CD4-positive, alpha-beta T cell treated with Interleukin-6 for 4 hours (primary cell): ENCODE measurements at places on chromosomes 1 and 21.

DNA sequence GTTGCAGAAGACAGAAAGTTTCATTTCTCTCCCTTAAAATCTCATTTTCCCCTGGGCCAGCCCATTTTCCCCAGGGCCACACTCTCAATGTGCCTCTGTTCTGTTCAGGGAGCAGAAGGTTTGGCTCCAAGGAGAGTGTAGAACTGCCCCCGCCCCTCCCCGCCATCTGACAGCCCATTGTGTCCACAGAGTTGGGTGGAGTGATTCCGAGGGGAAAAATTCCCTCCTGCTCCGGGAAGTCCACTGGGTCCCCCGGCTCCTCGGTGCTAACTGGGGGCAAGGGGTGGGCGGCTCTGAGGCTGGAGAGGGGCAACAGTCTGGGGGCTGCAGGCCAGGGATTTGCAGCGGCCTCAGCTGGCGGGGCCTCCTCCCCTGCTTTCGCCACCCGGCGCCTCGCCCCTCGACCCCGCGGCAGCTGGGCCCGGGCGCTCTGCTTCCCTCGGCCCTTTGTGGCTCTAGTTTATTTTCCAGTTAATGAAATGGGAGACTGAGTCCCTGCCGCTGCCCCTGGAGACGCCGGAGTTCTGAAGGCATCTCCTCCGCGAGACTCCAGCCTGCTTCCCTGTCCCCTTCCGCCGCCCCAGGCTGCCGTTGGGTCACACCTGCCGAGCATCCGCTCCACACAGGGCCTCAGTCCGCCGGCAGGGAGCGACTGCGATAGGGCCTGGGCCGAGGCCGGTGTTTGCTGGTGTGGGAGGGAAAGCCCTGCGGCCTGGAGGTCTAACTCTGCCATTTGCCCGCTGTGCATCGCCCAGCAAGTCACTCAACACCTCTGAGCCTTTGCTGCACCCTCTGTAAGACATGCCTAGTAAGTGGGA is 14.7 kb upstream of the KIRREL1 start:
- DNase-seq: no peak

DNA sequence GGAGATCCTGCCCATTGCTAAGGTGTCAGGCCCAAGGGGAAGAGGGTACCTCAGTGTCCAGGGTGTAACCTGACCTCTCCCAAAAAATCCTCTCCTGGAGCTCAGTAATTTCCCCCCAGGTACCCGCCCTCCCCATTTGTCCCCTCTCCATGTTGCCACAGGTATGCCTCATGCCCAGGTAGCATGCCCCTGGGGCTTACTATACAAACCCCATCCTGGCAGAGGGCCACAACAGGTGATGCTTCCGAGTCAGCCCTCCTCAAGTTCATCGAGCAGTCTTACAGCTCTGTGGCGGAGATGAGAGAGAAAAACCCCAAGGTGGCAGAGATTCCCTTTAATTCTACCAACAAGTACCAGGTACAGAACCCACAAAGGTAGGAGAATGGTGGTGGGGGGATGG is 15.7 kb downstream of the ATP1A4 start:
- no peak for DNase-seq

GRCh38 chr21:15009837-15010363 is 54.9 kb downstream of the NRIP1 start:
- no peak for DNase-seq

DNA sequence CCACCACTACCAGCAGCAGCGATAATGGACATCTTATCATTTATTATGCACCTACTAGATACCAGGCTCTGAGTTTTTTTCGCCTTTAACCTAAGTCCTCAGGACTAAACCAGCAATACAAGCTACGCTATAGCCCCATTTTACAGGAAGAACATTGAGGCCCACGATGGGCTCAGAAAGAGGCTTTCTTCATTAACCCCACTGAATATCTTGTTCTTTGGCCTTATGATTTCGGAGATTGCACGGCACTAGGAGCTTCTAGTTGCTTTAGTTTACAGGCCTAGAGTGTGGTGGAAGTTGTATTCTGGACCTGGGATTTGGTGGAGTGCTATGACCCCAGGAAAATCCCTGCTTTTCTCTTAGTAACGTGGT is 1.5 kb downstream of the SESN2 start:
- DNase-seq: no peak

DNA sequence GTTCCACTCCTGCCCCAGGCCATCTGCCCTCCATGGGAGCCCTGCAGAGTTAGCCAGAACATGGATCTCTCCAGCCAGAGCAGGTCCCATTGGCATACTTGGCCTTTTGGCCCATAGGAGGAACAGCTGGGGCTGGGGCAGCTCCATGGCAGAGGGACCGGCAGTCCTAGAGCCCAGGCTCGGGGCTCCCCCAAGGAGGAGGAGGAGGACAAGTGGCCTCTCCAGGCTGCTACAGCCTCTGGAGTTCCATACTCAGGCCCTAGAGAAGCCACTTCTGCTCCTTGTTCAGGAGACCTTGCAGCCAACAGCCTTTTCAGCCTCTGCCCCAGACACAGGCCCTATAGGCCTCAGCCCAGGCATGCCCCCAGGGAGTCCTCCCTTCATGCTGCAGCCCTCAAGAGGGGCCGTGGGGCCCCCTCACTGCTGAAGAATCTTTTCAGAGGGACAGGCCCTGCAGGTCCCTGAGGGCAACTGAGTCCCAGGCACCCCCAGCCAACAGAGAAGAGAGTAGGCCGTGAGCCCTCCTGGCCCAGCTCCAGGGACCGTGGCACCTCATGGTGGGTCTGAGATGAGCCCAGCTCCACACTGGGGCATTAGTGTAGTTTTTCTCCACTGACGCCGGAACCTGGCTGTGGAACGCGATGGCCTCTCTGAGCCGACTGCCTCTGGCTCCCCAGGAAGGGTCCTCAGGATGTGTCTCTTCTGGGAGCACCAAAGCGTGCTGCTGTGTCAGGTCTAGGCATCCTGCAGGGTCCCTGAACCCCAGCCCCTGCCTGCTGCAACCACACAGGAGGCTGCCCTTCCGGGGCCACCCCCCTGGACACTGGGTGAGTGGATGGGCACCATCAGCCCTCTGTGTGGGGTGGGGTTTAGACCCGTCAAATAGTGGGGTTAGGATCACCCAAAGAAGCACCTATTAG is 297.6 kb upstream of the VAMP3 start:
- DNase-seq: no peak

DNA sequence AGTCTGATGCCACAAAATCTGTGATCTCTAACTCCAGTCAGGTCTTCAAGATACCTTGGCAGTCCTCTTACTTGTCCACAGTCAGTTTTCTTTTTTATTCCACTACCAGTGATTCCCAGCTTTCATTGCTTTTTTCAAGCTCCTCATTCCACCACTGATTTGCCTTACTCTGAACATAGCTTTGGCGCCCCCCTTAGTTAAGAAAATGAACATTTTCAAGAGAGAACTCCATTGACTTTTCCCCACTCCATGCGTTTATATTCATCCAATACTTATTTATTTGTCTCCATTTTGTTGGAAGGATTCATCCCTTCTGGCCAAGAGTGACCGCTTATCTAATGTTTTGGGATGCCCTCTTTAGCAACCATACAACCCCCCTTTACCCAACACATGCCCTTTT is 33.9 kb upstream of the IPO9 start:
- no peak for DNase-seq

GRCh38 chr1:229640455-229640854 is 14.4 kb downstream of the URB2 start:
- no peak for DNase-seq

DNA sequence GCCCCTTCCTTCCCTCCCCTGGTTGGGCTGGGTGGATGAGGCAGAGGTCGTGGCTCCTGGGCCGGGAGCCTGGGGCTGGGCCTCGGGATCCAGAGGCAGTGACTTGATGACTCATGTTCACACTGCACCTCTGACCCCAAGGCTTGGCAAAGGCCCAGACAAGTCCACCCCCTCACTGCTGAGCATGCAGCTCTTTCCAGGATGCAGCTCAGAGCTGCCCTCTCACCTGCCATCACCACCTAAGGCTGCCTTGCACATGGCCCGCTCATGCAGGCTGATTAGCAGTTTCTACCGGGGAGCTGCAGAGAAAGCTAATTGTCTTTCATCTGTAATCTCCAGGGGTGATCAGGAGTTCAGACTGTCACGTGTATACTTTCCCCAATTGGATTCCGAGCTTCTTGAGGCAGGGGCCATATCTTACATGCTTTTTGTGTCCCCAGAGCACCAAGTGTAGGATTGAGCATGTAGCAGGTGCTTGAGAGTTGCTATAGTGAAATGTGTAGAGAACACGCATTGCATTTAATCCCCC is 62.1 kb downstream of the LRRN2 start:
- DNase-seq: no peak

DNA sequence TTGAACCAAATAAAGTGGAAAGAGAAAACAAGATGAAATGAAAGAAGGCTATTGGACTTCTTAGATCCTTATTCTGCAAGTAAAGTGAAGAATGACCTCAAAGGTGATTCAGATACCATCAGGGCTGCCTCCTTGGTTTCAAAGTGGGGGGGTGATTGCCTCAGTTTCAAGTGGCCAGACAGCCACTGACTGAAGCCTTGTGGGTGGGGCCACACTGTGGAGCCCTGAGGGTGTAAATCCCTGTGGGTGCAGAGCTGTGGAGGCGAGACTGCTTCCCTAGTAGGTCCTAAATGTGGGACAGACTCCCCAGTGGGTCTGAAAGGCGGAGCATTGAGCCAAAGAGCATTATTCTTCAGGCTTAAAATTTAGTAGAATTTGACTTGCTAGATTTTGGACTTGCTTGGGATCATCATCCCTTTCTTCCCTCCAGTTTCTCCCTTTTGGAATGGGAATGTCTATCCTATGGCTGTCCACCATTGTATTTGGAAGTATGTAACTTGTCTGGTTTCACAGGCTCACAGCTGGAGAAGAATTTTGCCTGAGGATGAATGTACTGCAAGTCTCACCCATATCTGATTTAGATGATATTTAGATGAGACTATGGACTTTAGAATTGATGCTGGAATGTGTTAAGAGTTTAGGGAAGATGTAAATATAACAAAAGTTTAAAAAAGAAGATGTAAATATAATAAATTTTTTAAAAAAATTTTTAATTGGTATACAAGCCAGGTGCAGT is 71.6 kb upstream of the SOX13 start:
- no peak for DNase-seq

DNA sequence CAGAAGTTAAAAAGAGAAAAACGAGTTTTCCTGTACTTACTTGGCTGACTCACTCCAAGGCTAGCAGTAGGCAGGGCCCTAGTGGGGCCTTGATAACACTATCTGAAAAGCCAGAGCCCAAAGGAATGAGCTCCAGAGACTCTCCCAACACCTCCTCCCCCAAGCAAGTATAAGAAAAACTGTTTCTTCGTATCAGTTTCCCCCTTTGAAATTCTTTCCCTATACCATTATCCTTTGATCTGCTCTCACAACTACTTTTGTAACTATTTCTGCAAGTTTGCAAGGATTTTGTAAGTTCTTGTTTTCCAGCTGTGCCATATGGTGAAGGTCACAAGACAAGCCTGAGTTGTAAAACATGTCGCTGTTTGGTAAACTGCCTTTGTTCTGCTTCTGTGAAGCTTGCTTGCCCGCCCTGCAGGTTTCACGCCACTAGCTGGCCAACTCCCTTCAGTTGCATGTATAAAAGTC is 36.5 kb upstream of the KCNJ15 start:
- no peak for DNase-seq

GRCh38 chr1:232484856-232485255 is 145.1 kb downstream of the SIPA1L2 start:
- no peak for DNase-seq

DNA sequence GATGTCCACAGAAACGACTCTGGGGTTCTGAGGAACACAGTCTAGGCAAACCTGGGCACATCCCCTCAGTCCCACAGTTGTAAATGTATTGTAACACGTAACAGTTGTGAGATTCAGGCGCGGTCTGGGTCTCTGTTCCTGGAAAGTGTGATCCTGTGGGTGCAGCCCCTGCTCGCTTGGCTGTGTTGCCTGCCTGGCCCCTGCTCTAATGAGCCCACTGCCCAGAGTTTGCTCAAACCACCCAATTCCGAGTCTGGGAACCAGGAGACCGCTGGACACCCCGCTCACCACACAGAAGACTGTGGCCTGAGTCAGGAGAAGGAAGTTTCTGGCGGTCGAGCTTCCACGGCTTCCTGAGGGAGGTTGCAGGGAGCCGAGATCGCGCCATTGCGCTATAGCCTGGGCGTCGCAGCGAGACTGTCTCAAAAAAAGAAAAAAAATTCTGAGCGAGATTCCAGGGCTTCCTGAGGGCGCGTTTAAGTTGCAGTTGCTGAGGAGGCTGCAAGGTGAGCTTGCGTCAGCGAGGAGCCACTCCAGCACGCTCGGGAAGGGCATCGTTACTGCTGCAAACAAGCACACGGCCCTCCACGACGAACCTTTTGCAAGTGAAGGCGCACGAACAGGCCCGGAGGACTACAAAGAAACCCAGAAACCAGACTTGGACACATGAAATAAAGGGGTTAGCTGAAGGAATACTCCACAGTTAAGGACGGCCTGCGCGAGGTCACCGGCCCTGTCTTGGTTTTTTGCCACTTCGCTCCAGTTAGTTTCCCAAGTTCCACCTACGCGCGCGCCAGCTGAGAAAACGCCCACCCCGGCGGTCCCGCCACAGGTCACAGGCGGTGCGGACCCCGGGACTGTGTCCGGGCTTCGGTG is 1.1 kb downstream of the C21orf58 start:
- DNase-seq: peak; percentile 6

- DNase-seq: no peak
Measured at GRCh38 chr1:184362876-184363275, 24.0 kb upstream of the C1orf21 start.

DNA sequence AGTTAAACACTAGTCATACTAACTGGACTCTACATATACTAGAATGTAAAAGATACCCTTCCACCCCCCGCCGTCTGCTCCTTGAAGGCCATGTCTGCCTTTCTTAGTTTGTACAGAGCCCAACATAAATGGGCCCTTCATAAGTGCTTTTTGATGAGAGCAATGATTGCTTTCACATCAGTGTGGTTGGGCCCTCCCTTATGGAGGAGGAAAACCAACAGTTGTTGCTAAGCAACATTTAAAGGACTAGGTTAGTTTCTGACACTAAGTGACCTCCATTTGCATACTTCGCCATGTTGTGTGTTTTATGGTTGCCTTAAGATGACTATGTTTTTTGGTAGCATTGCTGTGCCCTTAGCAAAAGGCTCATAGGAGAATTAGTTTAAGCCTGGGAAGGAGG is 182.0 kb upstream of the SGIP1 start:
- peak; percentile 33 for DNase-seq

GRCh38 chr21:32307706-32308105 is 9.1 kb downstream of the MRAP start:
- no peak for DNase-seq

DNA sequence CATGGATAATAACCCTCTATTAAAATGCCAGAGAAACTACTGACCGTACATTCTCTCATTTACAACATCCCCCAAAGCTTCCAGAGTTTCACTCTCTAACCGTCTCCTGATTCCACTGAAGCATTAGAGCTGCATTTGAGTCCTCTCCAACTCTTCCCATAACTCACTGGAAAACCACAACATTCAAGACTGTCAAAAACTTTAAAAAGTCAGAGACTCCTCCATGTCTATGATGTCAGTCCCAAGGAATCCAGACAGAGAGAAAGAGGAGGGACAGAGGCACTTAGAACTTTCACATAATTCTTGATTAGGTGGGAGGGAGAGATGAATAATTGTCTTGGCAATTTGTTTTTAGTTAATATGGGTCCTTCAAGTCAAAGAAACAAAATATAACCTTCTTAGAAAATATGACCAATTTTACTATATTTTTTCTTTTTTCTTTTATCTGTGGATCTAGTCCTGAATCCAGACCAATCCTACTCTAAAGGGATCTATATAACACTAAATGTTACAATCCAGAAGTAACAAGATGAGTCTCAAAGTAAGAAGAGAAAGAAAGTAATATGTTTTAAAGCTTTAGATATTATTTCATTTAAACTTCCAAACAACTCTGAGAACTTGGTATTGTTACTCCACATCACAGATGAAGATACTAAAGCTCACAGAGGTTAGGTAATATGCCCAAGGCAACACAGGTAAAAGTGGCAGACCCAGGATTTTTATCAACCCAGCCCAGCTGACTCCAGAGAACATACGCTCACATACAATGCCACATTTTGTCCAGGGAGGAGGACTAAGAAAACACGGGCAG is 23.8 kb downstream of the OTUD7B start:
- no peak for DNase-seq
